ENCODE measurements at places on chromosomes 5 and 9.

DNA sequence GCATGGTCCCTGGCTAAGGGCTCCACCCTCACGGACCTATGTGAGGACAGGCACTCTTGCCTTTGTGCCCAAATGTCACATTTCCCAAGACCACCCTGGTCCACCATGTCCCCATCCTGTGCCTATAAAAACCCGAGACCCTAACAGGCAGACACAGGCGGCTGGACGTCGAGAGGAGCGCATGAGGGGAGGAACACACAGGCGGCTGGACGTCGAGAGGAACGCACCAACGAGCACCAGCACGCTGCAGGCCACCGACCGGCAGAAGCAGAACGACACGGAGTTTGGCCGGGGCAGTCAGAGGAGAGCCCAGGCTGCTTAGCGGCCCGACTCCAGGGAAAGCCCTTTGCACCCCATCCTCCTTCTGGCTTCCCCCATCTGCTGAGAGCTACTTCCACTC lies 119.9 kb downstream of the ADAMTS2 start:
- no peak for DNase-seq

GRCh38 chr9:114416290-114416689 lies 28.5 kb upstream of the AKNA start:
- DNase-seq: no peak

- no peak for DNase-seq
Measured at GRCh38 chr9:109329638-109330258, 8.9 kb upstream of the EPB41L4B start.

DNA sequence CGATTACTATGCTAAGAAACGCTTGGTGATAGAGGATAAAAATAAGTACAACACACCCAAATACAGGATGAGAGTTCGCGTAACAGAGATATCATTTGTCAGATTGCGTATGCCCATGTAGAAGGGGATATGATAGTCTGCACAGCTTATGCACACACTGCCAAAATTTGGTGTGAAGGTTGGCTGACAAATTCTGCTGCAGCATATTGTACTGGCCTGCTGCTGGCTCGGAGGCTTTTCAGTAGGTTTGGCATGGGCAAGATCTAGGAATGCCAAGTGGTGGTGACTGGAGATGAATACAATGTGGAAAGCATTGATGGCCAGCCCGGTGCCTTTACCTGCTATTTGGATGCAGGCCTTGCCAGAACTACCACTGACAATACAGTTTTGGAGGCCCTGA lies 208.4 kb downstream of the PDZD2 start:
- DNase-seq: no peak

DNA sequence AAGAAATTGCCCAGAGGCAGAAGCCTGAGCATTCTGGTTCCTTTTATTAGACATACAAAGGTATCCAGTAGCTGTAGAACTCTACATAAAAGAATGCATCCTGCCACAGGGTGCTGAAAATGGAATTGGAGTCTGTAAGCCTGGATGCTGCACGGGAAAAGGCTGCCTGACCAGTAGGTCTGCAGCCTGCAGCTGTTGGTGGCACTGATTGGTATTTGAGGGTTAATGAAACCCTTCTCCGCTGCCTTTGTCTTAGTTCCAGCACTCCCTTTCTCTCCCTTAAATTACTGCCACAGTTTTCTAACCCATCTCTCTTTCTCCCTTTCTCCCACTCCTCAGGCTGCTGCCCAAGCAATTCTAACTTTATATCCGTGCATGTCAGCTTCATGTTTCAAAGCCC lies 64.7 kb downstream of the BRINP1 start:
- no peak for DNase-seq

GRCh38 chr9:29212397-29213387 lies 1639.4 kb upstream of the C9orf72 start:
- peak; percentile 6 for DNase-seq

GRCh38 chr9:110095776-110096175 lies 112.2 kb downstream of the C9orf152 start:
- DNase-seq: peak; percentile 84

- DNase-seq: no peak
Measured at GRCh38 chr9:89116805-89117192, 61.8 kb downstream of the SHC3 start.

GRCh38 chr9:92895812-92896436 lies 18.1 kb upstream of the ZNF484 start:
- DNase-seq: no peak

- DNase-seq: no peak
Measured at GRCh38 chr5:150211156-150212030, 21.5 kb downstream of the SLC6A7 start.

- DNase-seq: no peak
Measured at GRCh38 chr5:150596826-150597225, 43.6 kb upstream of the SYNPO start.

DNA sequence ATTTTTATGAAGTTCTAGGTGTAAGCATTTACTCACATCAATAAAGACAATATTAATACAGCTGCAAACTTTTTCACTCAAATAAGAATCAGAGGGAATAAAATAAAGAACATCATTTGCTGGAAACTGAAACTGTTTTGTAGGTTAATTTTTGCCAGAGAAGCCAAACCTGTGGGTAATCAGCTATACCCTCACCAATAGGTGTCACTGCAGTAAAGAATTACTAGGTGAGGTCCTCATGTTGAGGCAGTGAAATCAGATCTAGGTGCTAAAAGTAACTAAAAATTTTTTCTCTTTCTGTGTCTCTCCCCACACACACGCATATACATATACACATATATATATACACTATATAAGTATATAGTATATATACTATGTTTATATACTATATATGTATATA lies 1016.3 kb upstream of the SEMA6A start:
- no peak for DNase-seq

- no peak for DNase-seq
Measured at GRCh38 chr9:89725271-89725670, 120.5 kb downstream of the GADD45G start.

- peak; percentile 71 for DNase-seq
Measured at GRCh38 chr5:156147261-156147943, 179.6 kb upstream of the SGCD start.

GRCh38 chr5:41641621-41642020 lies 131.2 kb upstream of the PLCXD3 start:
- DNase-seq: peak; percentile 42

GRCh38 chr5:114471529-114471928 lies 109.7 kb downstream of the KCNN2 start:
- DNase-seq: no peak

DNA sequence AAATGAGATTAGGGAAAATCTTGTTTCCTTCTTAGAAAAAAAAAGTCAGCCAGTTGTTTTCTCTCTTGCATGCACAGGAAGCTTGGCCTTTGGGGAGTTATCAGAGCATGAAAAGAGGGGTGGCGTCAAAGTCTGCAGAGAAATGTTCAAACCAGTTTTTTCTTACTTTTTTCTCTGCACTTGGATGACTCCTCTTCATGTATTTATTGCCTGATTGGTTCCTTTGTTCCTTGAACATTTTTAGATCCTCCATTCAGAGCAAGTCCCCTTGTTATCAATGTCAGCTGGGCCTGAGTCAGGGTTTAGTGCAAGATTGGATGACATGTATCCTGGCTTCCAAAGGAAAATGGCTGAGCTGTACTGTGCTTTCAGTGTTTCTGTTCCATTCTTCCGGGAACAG lies 392.6 kb upstream of the BRINP1 start:
- no peak for DNase-seq

DNA sequence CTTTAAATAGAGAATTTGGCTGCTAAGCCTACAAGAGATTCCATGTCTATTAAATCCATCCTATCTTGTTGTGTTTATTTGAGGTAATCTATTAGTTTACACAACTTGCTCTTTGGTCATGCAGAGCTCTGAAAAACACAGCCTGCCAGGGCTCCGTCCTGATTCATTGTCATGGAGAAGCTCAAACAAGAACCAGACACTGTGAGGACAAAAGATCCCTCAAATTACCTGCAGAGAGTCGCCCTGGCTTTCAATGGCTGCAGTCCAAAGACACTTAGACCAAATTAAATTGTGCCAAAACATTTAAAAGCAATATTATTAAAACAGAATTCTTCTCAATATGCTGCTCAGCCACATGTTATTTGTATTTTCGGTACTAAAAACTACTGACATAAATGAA lies 60.1 kb downstream of the CDH18 start:
- no peak for DNase-seq

GRCh38 chr5:12080761-12081160 lies 176.5 kb upstream of the CTNND2 start:
- no peak for DNase-seq

- DNase-seq: no peak
Measured at GRCh38 chr9:70112981-70113380, 69.3 kb downstream of the MAMDC2 start.

DNA sequence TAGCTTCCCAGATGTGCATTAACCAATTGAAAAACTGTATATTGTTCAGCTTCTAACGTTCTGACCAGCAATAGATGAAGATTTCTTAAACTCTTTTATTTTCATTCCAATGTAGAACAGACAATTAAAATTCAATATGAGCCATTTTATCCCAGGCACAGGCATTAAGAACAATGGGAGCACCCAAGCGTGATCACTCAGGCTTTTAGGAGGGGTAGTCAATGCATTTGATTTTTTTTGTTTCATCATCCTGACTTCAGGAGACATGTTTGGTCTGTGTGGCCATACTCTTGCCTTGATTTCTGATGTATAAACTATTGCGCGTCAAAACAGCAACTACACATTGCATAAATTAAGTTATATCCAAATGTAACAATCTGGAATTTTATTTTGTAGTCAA lies 653.0 kb upstream of the RORB start:
- DNase-seq: no peak

Measured in GM23248 (cell line).